NCI-H187 (cell line): ENCODE measurements at places on chromosomes 7 and 10.

- DNase-seq: no peak
These were observed 770.6 kb downstream of the CCSER2 start for GRCh38 chr10:85098835-85099521.

GRCh38 chr7:155007947-155008346 is 5.0 kb upstream of the PAXIP1 start:
- no peak for DNase-seq

- no peak for DNase-seq
These were observed 171.0 kb downstream of the TRIL start for GRCh38 chr7:28787106-28787505.

DNA sequence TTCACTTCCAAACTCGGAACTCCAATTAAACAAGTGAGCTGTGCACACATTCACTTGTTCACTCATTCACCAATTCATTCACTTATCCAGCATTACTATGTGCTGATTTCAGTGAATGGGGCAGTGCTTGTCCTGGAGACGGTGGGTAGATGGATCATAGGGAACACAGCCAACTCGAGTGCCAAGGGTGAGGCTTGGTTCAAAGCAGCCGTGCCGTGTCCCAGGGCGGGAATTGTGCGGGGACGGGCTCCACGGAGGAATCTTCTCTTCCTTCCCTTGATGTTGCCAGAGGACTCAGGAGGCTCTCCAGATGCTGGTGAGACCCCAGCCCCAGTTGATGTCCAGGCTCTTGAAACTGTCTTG is 2.9 kb downstream of the SH2D4B start:
- DNase-seq: no peak

- no peak for DNase-seq
These were observed 7.5 kb downstream of the SAMD9L start for GRCh38 chr7:93140582-93141191.

DNA sequence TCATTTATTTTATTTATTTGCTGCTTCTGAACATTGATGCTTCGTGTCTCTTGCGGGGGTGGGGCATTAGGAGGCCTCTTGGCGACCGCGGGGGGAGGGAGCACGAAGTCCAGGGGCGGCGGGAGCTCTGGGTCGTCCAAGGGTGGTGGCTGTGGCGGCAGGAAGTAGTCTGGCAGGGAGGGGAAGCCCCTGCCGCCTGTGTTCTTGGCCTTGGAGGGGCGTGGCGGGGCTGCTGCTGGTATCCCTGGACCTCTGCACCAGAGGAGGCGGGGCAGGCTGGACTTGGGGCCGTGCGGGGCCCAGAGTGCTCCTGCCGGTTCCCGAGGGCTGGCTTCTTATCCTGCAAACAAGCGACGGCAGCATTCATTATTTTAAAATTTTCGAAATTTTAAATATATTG is 70.5 kb upstream of the ABI1 start:
- no peak for DNase-seq

DNA sequence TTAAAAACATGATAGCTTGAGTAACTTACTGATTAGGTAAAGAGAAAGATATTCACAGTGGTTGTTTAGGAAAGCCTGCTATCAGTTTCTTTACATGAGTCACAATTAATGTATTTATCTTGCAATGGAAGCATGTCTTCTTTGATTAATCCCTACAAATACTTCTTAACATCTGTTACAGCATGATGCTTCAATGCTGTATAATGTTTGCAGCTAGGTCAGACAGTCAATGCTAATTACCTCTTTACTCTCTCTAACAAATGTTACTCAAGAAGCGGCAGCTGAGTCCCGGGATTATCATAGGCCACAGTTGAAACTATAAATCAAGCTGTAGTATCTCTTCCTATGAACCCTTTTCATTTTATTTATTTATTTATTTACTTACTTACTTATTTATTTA is 33.2 kb downstream of the ACBD5 start:
- no peak for DNase-seq

DNA sequence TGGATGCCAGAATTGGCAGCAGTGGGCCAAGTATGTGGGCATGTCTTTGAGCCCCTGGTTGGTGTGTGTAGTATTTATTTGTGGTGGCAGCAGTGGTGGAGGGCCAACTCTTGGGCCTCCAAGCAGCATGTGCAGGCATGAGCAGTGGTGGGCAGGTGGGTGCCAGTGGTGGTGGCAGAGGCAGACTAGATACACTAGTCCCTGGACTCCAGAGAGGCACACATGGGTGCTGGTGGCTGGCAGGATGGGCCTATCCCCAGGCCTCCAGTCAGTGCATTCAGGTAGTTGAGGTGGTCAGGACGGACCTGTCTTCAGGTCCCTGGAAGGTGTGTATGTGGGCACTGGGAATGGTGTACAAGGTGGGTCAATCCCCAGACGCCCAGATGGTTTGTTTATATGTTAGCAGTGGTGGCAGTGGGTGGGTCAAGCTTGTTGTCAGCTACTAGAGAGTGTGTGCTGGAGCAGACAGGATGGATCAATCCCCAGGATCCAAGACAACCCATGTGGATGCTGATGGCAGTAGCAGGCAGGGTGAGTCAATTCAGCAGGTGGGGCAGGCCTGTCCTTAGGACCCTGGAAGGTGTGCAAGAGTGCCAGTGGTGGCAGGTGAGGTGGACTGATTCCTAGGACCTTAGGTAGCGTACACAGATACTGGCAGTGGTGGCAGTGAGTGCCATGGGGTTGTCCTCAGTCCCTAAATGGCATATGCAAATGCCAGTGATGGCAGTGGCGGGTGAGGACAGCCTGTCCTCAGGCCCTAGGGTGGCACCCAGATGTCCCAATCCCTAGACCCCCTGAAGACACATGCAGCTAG is 294.3 kb downstream of the RPS24 start:
- DNase-seq: no peak
